ENCODE measurements at places on chromosomes 3 and 15.

DNA sequence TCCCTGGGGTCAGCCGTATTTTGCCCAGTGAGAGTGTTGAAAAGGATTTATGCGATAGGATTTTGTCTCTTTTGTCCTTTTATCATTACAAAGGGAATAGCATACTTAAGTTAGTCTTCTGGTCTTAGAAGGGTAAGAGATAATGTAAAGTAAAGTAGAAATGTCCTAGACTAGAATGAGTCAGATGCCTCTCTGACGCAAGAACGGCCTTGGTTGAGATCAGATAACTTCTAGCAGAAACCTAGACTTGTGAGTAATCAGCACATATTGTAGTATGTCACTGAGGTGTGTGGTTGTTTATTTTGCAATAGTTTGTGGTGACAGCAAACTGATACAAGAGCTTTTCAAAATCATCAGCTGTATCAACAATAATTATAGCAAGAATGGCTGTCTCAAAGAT lies 866.1 kb downstream of the NSUN3 start:
- DNase-seq = no peak

DNA sequence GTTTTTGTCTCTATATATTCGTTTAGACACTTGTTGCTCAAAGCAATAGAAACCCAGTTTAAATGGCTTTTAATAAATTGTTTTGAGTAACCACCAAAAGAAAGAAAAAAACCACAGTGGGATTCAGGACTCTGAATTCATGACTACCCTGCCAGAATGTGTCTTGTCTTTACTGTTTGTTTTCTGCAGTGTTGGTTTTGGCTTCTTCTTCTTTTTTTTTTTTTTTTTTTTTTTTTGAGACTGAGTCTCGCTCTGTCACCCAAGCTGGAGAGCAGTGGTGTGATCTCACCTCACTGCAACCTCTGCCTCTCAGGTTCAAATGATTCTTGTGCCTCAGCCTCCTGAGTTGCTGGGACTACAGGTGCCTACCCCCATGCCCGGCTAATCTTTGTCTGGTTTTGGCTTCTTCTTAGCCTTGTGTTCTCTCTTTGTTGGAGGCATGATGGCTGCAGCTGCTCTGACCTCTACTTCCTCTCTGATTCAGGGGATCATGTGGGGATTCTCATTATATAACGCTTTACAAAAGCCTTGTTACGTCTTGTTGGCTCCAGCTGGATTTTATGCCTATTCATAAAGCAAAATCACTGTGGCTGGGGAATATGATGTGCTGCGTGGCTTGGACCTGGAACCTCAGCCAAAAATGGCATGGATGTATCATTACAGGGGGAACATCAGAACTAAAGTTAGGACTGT lies 54.0 kb downstream of the PLS1 start:
- no peak for DNase-seq

DNA sequence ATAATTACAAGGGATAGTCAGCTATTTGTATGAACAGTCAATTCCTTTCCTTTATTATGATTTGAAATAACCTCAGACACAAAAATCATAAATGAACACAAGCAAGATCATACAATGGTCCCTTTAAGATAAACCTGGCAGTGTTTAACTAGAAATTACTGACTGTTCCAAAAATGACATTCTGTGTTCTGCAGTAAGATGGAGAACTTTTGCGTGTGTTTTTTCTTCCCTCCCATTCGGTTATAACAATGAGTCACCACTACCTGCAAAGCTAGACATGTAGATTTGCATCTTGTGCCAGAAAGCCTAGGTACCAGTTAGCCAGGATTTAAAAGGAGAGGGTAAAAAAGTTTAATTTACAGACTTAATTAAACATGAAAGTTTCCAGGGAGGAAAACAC lies 248.2 kb upstream of the ADAMTS9 start:
- no peak for DNase-seq

DNA sequence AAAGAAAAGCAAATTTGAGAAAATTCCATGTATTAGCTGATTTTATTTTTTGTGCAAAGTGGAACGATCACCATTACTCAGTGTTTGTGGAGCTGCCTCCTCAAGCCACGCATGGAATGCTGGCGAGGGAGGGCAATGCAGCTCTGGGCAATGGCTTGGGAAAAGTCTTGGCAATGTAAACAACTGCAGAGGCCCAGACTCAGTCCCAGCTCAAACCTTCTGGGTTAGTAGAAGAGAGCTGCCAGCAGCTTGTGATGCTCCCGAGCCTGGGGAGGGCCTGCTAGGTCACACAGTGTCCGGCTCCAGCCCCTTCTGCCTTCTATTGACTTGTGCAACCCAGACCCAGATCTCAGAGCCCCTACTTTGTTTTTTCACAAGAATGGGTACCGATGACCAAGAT lies 4.3 kb downstream of the EPHB1 start:
- DNase-seq = no peak

- no peak for DNase-seq
Observed at GRCh38 chr3:46989146-46989810, 9.8 kb downstream of the NBEAL2 start.

- DNase-seq = no peak
Observed at GRCh38 chr15:74782259-74783071, 585 bp downstream of the CSK start.

DNA sequence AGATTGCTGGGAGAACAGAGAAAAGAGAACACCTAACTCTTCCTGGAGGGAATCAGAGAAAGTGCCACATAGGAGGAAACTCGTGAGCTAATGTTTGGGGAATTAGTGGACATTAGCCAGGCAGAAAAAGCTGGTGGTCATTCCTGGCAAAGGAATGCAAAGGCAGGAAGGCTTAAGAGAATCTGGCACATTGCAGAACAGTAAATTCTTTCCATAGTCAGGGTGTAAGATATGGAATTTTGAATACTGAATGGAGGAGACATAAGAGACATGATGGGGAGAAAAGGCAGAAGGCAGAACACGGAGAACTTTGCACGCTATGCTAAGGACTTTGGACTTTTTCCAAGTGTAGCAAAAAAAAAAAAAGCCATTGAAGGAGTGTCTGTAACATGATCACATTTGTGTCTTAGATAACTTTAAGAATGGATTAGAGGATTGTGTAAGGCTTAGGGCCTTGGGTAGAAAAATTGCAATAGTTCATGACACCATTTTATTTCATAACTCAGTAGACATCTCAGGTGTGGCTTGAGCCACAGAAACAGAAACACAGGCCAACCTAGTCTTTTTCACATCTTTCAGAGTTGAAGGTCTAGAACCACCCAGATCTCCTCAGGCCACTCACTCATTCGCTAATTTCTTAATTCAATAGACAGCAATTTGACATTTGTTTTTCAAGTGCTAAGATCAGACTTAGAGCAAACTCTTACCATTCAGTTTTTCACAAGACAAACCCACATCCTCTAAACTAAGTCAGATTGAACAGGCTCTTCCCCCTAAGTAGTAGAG lies 31.2 kb upstream of the CCDC80 start:
- DNase-seq = no peak

DNA sequence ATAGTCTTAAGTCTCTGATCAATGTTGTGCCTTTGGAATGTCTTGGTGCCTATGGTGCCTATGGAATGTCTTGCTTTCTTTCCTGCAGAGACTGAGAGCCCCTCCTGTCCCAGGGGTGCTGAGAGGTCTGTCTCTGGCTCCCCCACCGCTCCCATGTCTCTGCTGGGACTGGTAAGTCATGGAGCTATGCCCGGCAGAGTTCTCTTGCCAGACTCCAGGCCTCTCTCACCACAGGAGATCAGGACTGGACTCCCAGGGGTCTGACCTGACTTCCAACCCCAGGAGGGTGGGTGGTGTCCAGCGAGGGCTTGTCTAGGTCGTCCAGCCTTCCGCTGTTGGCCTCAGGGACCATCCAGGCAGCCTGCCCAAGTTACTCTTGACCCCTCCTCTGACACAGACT lies 14.0 kb upstream of the CYP11A1 start:
- no peak for DNase-seq

GRCh38 chr3:54858093-54858785 lies 69.6 kb downstream of the LRTM1 start:
- DNase-seq = no peak

DNA sequence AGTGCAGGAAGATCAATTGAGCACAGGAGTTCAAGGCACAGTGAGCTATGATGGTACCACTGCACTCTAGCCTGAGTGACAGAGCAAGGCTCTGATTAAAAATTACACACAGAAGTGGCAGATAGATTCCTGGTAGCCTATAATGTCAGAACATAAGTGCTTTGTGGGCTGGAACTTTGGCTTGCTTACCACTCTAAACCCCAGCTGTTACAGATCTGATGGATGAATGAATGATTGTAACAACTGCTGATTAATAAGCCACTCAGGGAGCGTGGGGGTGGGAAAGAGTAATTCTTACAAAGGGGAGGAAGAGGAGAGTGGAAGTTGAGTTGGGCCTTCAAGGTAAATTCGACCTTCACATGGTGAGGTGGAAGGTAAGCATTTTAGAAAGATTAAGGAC lies 40.9 kb upstream of the PTPN23 start:
- no peak for DNase-seq

DNA sequence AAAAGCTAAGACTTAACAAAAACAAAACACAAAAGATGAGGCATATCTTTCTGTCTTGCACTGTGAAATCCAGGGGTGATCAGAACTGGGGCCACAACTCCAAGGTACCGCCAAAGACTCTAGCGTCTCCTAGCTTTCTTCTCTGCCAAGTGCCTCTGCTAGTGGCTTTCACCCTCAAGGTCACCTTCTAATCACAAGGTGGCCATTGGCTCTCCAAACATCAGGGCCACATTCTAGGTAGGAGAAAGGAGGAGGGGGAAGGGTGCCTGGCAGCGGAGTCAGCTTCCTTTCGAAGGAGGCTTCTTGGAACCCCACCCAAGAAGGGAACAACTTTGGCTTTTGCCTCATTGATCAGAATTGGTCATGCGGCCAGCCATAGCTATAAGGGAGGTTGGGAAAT lies 168.8 kb upstream of the SMAD3 start:
- DNase-seq = no peak

DNA sequence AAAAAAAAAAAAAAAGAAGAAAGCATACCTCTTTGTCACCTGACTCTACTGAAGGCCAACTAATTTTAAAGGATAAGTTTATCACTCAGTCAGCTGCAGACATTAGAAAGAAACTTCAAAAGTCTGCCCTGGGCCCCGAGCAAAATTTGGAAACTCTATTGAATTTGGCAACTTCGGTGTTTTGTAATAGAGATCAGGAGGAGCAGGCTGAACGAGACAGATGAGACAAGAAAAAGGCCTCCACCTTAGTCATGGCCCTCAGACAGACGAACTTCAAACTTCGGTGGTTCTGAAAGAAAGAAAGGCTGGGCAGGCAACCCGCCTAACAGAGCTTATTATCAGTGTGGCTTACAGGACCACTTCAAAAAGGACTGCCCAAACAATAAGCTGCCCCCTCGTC lies 18.5 kb downstream of the GLDN start:
- DNase-seq = no peak

- no peak for DNase-seq
Observed at GRCh38 chr3:132641837-132642538, 17.6 kb downstream of the ACAD11 start.

DNA sequence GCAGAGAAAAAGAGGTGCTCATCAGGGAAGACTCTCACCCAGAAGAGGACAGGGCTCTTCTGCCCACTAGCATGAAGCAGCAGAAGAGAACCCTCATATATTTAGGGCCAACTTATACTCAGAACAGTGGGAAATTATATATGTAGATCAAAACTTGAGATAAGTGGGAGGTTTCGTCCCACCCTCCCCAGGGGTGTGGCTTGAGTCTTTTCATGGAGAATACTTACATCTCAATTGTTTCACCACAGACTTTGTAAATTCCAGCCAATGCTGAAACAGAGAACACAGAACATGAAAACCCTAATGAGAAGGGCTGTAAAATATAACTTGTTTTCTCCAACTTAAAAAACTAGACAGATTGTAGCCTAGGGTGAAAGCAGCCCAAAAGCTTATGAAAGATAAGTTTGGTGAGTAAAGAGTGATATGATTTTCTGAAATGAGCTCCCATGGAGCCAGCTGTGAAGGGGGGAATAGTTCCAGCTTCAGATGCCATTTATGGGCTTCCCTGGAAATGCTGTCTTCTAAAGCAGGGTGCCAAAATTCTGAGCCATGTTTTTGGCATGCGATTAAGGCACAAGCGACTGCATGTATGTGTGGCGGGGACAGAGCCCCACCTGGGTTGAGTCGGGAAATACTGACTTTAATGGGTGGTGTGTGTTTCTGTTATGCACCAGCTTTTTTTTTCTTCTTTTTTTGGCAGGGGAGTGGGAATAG lies 92.9 kb downstream of the WDR76 start:
- DNase-seq = no peak

GRCh38 chr3:31300456-31301443 lies 232.0 kb upstream of the STT3B start:
- DNase-seq = no peak

DNA sequence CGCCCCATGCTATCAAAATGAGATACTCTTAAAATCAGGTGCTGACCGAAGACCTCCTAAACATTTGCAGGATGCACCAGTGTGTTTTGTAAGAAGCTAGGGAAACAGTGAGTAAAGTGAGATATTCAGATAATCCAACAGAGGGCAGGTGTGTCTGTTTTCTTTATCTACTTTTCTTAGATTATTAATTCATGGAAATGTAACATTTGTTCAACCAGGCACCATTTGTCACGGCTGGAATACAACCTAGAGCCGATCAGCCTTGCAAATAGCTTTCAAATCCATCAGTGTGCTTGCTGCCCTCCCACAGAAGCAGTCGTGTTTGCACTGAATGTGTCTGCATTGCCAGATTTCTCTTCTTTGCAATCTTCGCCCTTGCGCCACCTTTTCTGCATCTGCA lies 201.9 kb upstream of the CHRM5 start:
- no peak for DNase-seq

GRCh38 chr3:71144525-71145253 lies 438.8 kb downstream of the FOXP1 start:
- DNase-seq = no peak

GRCh38 chr3:111277226-111277625 lies 205.6 kb downstream of the NECTIN3 start:
- DNase-seq = no peak

GRCh38 chr3:183455089-183455488 lies 26.7 kb upstream of the MCF2L2 start:
- no peak for DNase-seq

- DNase-seq = no peak
Observed at GRCh38 chr3:171452328-171452727, 7.9 kb downstream of the TNIK start.

DNA sequence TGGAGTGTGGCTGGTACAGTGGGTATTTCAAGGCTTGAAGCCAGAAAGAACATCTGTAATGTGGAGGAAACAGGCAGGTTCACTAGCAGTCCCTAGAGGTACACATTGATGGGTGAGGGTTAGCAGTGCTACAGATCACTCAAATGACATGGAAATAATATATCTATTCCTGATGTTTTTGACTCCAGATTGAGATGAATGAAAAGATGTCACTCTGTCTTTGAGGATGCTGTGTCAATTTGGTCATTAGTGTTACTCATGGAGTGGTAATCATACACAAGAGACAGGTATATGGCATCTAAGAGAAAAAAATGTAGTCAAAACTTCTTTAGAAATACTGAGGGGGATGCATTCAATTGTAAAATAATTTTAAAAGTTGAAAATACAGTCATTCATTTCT lies 135.1 kb downstream of the ZIC1 start:
- no peak for DNase-seq

GRCh38 chr15:58431221-58432149 lies at the start of gene LIPC:
TSS of gene LIPC (plus strand) at chr15:58431991. CDS start at chr15:58432033, 42 bp downstream.
- DNase-seq = no peak

Measured in cortex of kidney (tissue), 1 donor.